Adrenal gland (tissue), 19 donors: ENCODE measurements at places on chromosomes 2 and 18. TPM values are rescaled to one million over a fixed set of nuclear protein-coding genes. Genes with fewer than 3 reads are reported as not detected.

DNA sequence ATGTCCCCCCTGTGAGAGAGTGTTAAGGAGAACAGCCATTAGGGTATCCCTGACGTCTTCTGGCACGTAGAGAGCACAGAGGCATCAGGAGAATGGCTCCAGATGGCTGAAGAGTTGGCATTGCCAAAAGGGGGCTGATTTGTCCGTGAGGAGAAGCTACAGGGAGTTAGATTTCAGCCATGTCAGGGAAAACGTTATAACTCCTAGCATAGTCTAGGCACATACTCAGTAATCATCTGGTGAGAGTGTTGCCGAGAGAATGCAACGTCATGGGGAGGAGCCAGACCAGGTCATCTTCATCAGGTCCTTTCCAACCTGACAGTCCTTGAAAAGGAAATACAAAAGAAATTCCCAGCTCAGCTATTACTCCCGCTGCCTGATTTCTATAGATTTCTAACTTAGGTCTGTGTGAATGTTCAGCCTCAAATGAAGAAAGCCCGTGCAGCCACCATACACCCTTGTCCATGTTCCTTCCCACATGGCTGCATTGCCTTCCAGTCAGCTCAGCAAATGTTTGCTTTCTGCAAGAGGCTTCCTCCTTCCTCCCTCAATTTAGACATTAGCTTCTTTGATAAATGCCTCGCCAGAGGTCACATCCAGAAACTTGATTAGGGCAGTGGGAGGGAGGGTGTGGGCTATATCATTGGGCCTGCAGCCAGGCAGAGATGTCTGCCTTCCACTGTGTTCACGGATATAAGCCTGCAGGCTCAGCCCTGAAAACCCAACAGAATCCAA lies 93.0 kb downstream of the STPG4 start:
- no peak for DNase-seq

DNA sequence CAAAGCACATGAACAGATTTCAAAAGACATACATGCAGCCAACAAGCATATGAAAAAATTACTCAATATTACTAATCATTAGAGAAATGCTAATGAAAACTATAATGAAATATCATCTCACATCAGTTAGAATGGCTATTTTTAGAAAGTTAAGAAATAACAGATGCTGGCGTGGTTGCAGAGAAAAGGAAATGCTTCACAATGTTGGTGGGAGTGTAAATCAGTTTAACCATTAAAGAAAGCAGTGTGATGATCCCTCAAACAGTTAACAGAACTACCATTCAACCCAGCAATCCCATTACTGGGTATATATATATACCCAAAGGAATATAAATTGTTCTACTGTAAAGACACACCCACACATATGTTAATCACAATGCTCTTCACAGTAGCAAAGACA lies 117.7 kb upstream of the SETBP1 start:
- DNase-seq: no peak

The CD28 gene
- 0.61 TPM for total RNA-seq

The TUBB8B gene
- total RNA-seq: not detected

- peak; percentile 40 for DNase-seq
Measured at GRCh38 chr2:72985891-72986683, 68.8 kb downstream of the EMX1 start.

The ATOH8 gene
- 10.9 TPM for total RNA-seq

The ANKRD53 gene
- total RNA-seq: 3.7 TPM

DNA sequence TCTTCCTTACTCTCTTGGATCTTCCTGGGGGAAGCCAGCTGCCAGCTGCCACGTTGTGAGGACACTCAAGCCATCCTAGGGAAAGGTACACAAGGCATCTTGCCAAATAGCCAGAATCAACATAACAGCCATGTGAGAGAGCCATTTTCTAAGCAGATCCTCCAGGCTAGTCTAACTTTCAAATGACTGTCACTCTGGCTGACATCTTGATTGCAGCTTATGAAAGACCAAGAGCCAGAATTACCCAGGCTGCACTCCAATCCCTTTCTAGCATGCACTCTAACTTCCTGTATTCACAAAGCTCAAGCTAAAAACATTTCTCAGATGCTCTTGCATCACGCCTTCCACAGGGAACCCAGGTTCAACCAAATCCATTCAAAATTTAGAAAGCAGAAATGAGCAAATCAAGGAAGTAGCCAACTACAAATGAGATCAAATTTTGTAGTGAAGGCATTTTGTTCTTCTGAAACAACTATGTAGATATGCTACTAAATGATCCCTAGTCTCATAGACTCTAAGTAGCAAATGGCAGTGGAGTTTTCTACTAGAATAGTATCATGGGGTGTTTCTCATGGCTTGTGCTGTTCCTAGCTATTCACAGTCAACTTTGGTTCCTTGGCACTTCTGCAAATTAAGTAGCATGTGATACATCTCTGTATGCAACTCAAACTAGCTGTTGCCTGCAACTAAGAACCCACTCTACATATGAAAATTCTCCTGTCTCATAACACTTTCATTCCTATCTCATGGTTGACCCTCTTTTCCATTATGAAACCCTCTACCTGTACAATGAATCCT lies 281.9 kb downstream of the ZEB2 start:
- no peak for DNase-seq

GRCh38 chr18:22741318-22741717 lies 191.8 kb upstream of the RBBP8 start:
- DNase-seq: no peak

- no peak for DNase-seq
Measured at GRCh38 chr2:38610851-38611801, 8.4 kb upstream of the HNRNPLL start.

The IL37 gene
- not detected for total RNA-seq

GRCh38 chr2:72034353-72035095 lies 113.1 kb downstream of the CYP26B1 start:
- no peak for DNase-seq

GRCh38 chr2:31004257-31004656 lies 134.0 kb downstream of the GALNT14 start:
- DNase-seq: no peak

The YES1 gene
- total RNA-seq: 35.3 TPM

The RASGRP3 gene
- total RNA-seq: 13.5 TPM

The ALPP gene
- not detected for total RNA-seq

The AAK1 gene
- 44.1 TPM for total RNA-seq

DNA sequence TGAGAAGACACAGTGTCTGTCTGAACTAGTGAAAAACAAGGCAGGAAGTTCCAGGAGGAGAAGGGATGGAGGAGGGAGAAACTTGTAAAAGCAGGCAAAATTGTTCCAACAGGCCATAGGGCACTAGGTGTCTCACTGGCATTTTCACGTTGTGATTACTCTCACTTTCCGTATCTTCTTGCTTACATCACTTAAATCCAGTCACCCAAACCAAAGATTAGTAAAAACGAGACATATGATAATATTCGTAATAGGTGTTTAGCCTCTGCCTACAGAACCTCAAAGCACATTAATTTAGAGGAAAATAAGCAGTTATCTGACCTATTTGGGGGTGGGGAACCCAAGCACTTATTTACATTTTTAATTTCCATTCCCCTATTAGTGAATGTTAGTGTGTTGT lies 78.3 kb downstream of the POU3F3 start:
- no peak for DNase-seq

The SLC14A1 gene
- total RNA-seq: 3.2 TPM

GRCh38 chr2:168626096-168626495 lies 170.0 kb downstream of the CERS6 start:
- DNase-seq: no peak

The SULT1C4 gene
- 2.4 TPM for total RNA-seq

The PCARE gene
- total RNA-seq: not detected

GRCh38 chr2:97656905-97657587 lies 6.8 kb downstream of the ACTR1B start:
- no peak for DNase-seq

DNA sequence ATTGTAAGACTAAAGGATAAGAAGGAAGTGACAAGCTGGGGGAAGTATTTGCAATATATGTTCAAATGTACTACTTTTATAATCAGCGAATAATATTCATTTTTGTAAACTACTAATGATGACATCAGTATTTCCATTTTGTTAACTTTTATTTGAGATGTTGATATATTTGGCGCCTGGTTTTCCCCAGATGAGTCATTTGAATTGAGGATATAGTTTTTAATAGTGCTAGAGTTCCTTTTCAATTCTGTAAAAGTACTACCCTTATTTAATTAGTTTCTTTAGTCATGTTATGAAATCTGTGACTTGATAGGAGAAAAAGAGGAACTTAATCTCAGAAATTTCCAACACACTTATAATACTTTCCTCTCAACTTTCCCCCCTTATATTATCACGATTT lies 495.3 kb downstream of the IRS1 start:
- DNase-seq: no peak

GRCh38 chr2:222892321-222892720 lies 31.5 kb downstream of the ACSL3 start:
- DNase-seq: no peak

The CERKL gene
- total RNA-seq: not detected

The TUBA3D gene
- total RNA-seq: not detected

The NXPH2 gene
- not detected for total RNA-seq

DNA sequence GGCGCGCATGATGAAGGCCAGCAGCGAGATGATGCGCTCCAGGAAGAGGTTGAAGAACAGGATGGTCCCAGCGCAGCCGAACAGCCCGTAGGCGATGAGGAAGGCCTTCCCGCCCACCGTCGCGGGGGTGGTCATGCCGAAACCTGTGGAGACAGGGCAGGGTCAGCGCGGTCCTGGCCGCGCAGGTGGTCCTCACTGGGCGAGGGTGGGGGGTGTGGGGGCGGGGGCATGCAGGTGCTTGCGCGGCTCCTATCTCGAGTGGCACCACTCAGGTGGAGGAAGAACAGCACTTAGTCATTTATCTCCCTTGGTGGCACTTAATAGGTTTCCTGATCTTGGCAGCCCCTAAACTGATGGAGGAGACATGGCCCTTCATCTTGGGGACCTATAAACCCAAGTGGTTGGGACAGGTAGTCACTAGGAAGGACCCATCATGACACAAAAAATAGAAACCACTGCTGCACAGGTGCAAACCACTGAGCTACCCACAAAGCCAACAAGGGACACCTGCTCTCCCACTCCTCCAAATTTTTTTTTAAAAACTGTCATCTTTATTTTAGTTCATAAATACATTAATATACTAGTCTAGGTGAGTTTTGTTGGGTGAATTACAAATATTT lies 118.8 kb downstream of the MSH2 start:
- DNase-seq: no peak

The C1QL2 gene
- not detected for total RNA-seq

DNA sequence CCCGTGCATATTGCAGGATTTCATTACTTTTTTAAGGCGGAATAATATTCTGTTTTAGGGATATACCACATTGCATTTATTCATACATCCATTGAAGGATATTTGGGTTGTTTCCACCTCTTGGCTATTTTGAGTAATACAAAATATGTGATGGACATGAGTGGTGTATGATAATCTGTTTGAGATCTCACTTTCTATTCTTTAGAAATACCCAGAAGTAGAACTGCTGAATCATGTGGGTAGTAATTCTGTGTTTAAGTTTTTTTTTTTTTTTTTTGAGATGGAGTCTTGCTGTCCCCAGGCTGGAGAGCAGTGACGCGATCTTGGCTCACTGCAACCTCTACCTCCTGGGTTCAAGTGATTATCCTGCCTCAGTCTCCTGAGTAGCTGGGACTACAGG lies 201.4 kb downstream of the NYAP2 start:
- no peak for DNase-seq

The LYPD1 gene
- not detected for total RNA-seq

The SCYGR4 gene
- total RNA-seq: not detected

The ZNF2 gene
- 7.3 TPM for total RNA-seq

GRCh38 chr2:127165539-127165935 lies 54.6 kb downstream of the CYP27C1 start:
- DNase-seq: no peak

The APCDD1 gene
- total RNA-seq: 25.5 TPM

The MCFD2 gene
- 418 TPM for total RNA-seq

The CRACDL gene
- 2.0 TPM for total RNA-seq

DNA sequence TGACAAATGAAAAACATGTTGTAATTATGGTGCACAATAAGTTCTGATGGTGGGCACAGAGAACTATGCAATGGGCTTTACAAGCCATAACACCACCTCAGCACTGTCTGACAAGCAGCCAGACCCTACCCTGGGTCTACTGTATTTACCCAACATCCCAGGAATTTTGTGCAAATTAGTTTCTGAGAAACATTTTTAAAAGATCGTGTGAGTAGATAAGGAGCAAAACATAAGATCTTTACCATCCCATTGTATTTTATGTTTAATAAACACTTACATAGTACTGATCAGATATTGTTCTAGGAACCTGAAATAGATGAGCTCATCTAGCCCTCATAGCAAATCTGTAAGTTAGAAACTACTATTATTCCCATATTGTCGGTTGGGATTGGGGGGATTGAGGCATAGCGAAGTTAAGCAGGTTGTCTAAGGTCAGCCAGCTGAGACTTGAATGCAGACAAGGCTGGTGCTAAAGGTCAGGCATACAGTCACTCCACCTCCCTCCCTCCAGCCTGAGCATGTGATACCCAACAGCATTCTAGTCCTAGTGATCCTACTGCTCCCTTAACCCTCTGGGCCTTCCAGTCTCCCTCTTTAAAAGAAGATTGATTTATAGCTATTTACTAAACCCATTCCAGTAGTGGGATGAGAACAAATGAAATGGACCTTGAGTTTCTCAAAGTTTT lies 67.4 kb upstream of the STAM2 start:
- no peak for DNase-seq

DNA sequence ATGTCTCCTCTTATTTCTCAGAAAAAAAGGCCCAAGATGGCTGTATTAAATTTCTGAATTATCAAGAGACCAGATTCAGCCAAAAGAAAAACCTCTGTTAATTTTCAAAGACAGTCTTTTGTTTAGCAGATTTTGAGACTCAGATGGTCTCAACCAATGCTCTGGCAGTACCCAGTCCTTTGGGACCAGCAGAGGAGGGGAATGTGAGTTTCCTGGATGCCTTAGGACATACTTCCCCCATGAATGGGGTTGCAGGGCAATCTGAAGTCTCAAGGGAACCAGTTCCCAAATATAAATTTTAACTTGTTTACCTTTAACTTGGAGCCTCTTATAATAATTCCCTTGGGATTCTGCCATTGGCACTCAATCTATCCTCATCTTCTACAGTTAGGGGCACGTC lies 107.8 kb upstream of the ZNF521 start:
- no peak for DNase-seq

- no peak for DNase-seq
Measured at GRCh38 chr18:984004-984403, 79.3 kb downstream of the ADCYAP1 start.

- no peak for DNase-seq
Measured at GRCh38 chr2:17614174-17614930, 73.9 kb downstream of the VSNL1 start.

DNA sequence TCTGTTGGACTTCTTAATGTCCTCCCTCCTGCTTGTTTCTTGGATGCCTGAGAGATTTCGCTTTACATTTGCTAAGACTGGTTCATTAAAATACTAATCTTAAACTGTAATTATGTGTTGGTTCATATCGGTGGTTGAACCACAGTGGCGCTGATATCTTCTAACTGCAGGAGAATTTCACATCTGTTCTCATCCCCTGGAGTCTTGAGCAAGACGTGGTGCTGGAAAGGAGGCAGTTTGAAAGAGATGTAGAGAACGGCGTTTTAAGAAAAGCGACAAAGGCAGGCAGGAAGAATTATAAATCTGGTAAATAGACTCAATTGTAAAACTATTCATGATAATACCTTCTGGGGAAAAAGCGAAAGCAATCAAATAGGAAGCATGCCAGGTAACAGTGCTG lies 79.5 kb downstream of the NXPH2 start:
- DNase-seq: no peak

The PTPRM gene
- 57.5 TPM for total RNA-seq

The MARS2 gene
- total RNA-seq: 11.2 TPM

The RTP5 gene
- not detected for total RNA-seq
